ENCODE measurements at places on chromosomes 4 and X.

DNA sequence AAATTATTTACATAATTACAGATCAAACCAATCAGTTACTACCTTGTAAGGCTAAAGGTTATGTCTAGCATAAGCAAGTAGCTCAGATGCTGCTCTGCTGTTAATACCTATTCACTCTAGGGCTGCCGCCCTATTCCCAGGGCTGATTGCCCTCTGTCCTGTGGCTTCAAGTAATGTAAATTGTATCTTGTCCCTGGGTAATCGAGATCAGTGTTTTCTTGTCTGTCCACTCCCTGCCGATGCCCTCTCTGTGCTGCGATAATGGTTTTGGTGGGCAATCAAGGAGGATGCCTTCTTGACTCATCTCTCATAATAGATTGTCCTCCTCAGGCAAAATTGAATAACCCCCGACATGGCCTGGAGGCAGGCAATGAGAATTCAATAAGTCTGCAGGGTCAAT lies 641.0 kb upstream of the PITX2 start:
- DNase-seq = no peak

DNA sequence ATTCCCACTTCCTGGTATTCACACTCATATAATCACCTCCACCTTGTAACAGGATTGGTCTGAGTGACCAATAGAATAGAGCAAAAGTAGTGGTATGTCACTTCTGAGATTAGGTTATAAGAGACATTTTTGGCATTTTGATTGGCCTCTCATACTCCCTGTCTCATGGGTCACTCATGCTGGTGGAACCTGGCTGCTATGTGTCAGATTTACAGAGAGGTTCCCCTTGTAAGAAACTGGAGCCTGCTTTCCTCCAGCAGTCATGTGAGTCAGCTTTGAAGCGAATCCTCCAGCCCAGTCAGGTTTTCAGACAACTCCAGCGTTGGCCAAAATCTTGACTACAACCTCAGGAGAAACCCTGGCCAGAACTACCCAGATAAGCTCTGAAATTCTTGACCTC lies 2.6 kb upstream of the OTUD4 start:
- no peak for DNase-seq

DNA sequence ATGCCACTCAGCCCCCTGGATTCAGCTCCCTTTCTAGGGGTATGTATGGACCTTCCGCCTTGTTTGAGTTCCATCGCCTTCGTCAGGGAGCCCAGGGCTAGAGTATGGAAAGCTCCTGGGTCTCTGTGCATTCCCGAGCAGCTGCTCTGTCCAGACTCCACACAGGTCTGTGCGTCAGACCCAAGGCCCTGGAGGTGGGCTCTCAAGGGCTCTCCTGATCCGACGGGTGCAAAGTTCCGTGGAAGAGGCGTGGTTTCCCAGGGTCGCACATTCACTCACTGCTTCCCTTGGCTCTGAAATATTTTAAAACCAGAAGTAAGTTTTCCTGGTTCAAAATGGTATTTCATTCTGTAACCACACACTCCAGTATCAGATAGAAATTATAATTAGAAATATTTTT lies 863.2 kb downstream of the TRIML1 start:
- DNase-seq = no peak

DNA sequence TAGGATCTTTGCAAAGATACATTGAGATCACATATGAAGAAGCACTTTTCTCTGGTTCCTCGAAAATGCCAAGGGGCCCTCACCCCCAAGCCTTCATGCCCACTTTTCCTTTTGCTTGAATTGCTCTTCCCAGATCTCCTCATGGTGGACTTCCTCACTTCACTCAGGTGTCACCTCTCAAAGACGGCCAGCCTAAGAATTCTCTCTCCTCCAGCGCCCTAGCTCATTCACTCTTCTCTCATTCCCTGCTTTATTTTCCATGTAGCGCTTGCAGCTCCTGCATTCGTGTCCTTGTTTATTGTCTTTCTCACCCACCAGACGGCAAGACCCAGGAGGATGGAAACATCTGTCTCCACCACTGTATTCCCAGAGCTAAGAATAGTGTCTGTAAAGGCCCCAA lies 32.9 kb downstream of the CCKAR start:
- no peak for DNase-seq

DNA sequence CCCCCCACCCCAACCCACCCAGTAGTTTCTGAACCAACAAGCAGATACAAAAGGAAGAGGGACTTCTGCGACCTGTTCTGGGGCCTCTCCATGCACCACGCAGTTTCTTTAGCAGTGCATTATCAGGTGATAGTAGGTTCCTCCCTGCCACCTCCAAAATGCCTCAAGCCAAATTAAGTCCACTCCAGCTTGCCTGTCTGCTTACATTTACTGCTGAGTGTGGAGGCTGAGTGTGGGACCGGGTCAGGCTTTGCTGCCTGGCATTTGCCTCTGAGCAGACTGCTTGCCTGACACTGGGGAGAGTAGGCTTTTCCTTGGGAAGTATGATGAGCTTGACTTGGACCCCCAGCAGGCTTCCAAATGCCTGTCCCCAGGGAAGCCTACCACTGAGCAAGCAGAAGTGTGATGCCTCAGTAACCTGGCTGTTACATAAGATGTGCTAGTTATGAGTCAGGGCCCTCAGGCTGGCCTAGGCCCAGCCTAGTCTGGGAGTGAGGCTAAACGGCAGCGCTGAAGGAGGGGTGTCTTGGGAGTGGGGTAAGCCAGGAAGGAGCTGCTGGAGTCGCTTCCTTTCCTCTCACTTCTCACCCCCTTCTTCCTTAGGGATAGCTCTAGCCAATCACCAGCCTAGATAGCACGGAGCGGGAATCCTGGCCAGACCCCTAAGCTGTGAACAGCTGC lies 9.0 kb downstream of the TSC22D3 start:
- no peak for DNase-seq

- no peak for DNase-seq
Measured at GRCh38 chrX:39725928-39726619, 371.7 kb downstream of the BCOR start.

DNA sequence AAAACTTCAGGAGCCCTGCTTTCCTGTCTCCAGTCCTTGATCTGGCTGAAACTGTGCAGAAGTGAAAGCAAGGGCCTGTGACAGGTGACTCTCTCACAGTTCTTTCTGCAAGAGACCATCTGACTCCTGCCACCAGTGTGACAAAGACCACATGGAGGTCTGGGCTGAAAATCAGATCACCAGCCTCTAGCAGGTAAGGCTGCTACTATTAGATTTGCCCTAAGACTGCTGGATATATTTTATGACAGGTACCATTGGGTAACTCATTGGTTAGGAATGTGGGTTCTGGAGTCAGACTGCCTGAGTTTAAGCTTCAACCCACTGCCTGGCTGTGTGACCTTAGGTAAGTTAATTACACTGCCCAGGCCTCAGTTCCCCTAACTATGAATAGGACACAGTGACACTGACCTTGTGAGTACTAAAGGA lies 163.3 kb upstream of the SLC7A11 start:
- DNase-seq = no peak

DNA sequence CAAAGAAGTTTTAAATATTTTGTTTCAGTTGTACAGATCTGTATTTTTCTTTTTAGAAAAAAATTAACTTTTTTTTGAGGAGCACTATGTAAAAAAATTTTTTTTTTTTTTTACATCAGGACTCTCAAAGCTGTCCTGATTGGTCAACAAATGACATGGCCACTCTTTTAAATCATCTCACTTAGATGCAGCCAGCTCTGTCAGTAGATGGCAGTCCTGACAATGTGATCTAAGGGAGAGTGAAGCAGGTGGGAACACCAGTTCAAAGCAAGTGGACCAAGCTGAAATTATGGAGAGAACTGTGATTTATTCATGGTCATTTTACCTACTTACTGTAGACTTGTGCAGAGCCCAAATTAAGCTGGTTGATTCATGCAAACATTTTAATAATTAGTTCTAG lies 174.7 kb upstream of the GPRIN3 start:
- no peak for DNase-seq

DNA sequence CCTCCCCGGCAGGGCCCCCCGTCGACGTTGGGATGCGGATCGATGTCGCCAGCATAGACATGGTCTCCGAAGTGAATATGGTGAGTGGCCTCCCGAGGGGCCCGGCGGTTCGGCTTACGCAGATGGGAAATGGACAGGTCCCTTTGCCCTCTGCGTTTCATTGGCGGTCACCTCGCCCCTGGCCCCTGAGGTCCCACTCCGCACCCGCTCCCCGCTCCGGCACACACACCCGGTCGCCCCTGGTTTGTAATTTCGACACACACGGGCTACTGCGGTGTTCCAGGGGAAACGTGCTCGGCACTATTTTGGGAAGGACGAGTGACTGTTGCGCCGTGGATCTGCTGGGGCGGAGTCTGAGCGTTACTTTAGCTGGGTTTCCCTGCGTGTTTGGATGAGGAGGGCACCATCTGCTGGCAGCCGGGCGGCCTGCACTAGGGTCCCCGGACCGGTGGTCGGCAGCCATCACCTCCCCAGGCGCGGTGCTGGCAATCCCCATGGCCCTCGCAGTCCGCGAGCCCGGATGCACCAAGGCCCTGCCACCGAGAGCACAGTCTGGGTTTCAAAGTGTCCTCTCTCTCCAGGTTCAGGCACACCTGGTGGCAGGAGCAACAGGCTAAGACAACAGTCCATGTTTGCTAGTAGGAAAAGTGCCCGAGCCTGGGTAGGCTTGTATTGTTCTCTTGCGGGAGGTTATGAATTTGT lies 1.2 kb downstream of the GABRB1 start:
- DNase-seq = no peak

DNA sequence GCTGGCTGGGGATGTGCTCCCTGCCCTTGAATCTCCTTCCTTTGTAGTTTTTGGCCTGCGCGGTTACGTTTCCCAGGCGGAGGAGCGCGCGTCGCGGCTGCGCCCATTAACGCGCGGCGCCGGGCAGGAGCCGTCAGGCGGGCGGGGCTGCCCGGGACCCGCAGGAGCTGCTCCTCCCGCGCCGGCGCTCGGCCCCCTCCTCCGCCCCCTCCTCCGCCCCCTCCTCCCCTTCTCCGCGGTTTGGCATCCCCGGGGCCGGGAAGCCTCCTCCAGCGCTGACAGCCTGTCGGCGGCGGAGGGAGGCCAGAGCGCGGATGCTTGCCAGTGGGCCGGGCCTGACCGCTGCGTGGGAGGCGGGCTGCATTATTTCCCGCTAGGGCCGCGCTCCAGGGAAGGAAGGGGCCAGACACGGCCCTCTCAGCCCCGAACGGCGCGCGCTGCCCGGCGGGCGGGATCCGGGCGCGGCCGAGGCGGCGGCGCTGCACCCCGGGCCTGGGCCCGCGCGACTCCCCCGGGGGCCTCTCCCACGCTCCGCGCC lies at the start of gene DCLK2:
Gene DCLK2 (plus strand): TSS at position 405 of the 538 bp plus-strand sequence. CDS start 583 bp downstream, outside the sequence.
- DNase-seq = no peak

GRCh38 chr4:143358923-143359643 lies 22.4 kb downstream of the GAB1 start:
- no peak for DNase-seq

DNA sequence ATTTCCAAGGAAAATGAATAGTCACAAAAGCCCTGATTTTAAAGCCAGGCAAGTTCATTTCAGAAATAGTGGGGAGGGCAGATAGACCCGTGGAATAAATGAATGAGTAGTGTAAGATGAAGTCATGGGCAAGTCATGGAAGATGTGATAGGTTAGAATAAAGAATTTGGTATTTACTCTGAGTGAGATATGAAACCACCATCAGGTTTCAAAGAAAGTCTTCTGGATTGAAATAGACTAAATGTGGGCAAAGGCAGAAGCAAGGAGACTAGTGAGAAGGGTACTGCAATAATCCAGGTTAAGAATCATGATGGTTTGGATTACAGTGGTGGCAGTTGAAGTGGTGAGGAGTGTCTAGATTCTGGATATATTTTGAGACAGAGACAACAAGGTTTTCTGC lies 218.5 kb upstream of the AFF2 start:
- DNase-seq = no peak
